Testis (tissue), 5 donors: ENCODE measurements at places on chromosomes 3 and 15.

GRCh38 chr3:138443091-138443490 is 8.7 kb downstream of the ESYT3 start:
- DNase-seq, result no peak

- no peak for DNase-seq
Measured at GRCh38 chr15:52350423-52350822, 54.8 kb upstream of the MYO5C start.

DNA sequence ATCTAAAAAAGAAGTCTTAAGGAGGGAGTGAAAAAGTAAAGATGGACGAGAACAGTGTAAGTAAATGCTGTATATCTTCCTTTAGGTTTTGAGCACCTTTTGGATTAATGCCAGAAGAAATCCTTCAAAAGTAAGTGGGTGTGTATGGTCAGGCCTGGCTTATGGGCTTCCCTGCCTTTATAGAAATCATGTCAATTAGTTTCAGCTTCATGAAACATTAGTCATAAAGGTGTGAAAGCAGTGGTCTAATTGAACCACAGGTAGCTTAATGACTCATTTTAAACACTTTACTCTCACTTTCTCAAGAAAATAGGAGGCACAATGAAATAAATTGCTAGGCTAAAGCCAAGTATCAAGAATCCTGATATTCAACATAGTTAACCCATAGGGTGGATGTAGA is 467.4 kb upstream of the DPPA4 start:
- no peak for DNase-seq

- DNase-seq, result no peak
Measured at GRCh38 chr3:109225516-109225915, 89.0 kb downstream of the C3orf85 start.

DNA sequence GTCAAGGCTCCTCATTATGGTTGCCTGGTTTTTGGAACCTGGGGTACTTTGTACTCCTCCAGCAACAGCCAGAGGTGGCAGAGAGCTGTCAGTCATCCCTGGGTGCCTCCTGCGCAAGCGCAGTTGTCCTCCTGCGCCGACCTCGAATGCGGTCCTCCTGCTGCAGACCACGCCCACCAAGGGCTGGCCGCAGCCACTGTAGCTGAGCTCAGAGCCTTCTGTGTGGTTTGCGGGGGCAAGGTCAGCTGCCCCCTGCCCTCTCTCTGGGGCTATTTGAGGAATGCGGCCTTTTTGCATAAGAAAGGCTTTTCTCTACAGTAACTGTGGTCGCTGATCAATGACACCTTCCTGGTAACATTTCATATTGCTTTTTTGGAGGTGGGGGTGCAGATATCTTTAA is 131.3 kb upstream of the SNRPN start:
- DNase-seq, result peak; percentile 85

- no peak for DNase-seq
Measured at GRCh38 chr3:31534065-31534425, 1.3 kb downstream of the STT3B start.

DNA sequence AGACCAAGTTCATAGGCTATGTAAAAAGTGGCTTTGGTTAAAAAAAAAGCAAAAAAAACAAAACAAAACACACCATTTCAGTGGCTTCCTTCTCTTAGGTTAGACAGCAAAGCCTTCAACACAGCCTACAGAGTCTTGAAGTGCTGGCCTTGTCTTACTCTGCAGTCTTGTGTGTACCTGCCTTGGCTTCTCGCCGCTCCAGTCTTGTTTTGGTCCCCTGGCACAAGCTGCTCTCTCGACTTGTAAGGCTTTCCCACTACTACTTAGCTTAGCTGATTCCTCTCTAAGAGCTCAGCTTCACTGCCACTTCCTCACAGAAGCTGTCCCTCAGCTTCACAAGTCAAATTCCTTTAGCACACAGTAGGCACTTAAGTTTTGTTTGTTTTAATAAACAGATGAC is 63.0 kb downstream of the ST3GAL6 start:
- DNase-seq, result no peak

DNA sequence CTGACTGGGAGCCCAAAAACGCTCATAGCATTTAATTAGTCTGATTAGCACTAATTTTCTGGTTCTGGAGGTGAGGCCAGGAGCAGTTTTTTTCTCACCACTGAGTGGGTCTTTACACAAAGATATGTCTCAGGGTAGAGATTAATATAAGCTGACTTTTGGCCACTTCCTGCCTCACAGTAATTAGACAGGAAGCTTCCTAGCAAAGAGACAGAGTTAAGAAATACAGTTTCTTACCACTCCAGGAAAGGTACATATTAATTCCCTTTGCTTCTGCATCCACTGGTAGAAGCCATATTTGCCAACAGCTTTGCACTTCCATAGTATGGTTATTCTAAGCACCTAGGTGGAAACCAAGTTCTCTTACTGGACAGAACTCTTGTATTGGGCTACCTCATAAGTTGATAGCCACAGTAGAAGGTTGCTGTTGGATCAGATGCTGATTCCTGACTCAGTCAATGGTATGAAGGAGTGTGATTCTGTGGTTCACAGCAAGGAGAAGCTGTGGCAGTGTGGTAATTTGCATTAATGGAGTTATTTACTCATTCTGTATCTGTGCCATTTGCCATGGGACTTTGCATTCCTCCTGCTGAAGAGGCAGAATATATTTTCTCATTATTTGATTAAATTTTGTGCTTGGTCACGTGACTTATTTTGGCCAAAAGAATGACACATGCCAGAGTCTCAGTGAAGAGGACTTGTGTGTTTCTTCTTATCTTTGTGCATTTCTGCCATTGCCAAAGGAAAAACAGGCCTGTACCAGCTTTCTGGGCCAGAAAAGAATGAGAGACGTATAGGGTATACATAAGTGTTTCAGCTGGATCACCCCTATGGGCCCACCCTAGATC is 17.5 kb upstream of the ZBTB20 start:
- DNase-seq, result no peak

GRCh38 chr3:119351581-119351980 is 57.4 kb downstream of the ARHGAP31 start:
- DNase-seq, result no peak

DNA sequence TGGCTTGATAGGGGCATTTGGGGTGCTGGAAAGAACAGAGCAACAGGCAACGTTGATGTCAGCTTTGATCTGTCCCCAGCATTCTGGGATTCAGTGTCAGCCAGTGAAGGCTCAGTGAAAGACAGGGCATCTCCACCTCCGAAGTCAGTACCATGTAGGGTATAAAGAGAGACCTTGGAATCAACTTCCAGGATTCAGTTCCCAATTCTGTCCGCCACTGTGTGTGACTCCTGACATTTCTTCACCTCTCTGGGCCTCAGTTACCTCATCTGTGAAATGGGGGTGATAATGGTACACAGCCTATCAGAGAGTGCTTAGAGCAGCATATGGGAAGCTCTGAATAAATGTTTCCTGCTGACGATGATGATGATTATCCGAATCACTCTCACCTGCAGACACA is 55.6 kb upstream of the FLNB start:
- no peak for DNase-seq

- DNase-seq, result no peak
Measured at GRCh38 chr3:161275919-161276318, 54.8 kb downstream of the NMD3 start.

- no peak for DNase-seq
Measured at GRCh38 chr3:120528163-120528562, 68.0 kb upstream of the NDUFB4 start.

DNA sequence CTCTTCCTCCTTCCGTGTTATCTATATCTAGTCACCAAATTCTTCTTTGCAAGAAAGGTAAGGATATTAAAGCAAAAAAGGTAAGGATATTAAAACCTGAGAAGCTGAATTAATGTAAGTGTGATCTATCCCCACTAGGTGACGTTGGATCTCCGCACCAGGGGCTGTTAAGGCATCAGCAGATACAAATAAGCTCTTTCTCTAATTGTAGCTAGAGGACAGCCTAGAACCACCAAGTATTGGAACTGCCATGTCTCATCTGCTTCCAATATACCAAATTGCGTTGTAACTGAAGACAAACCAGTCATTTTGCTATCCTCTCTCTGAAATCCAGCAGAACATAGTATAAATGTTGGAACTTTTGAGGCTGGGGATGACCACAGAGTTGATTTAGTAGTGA is 471.2 kb upstream of the TGFBR2 start:
- no peak for DNase-seq

- DNase-seq, result no peak
Measured at GRCh38 chr15:37893309-37893708, 41.1 kb upstream of the TMCO5A start.

GRCh38 chr3:108219336-108219735 is 2.9 kb downstream of the IFT57 start:
- DNase-seq, result no peak

DNA sequence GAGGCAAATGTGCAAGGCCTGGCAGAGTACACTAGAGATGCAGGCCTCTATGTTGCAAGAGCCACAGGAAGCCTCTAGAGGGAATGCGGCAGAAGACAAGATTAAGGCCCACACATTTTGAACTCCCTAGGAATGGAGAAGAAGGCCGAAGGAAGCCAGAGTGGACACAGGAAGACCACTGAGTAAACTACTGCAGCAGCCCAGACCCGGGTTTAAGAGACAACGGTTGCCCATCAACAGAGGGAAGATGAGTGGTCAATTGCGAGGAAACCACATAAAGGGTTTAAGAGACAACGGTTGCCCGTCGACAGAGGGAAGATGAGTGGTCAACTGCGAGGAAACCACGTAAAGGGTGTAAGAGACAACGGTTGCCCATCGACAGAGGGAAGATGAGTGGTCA is 14.6 kb downstream of the CHSY1 start:
- no peak for DNase-seq

DNA sequence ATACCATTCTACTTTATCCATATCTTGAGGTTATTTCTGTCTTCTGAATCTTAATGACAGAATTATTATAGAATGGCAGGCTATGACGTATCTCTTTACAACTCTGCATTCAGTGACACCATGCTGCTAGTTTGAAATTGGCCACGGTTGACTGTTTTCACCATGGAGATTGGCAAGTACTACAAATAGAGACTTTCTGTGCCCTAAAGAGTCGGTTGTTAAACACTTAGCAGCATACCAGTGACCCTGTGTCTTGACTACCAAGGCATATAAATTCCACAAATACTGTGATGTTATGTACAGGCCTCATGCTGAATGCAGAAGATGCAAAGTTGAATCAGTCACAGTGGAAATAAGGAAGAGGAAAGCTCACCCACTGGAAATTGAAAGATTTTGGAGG is 67.0 kb upstream of the CADPS start:
- no peak for DNase-seq
